Cardiac muscle cell (in vitro differentiated cells and primary cell): ENCODE measurements at places on chromosomes 2 and 18.

- DNase-seq: no peak
Observed at GRCh38 chr2:110860630-110861029, 128.3 kb downstream of the ACOXL start.

- DNase-seq: no peak
Observed at GRCh38 chr2:49982871-49983270, 828.6 kb upstream of the FSHR start.

DNA sequence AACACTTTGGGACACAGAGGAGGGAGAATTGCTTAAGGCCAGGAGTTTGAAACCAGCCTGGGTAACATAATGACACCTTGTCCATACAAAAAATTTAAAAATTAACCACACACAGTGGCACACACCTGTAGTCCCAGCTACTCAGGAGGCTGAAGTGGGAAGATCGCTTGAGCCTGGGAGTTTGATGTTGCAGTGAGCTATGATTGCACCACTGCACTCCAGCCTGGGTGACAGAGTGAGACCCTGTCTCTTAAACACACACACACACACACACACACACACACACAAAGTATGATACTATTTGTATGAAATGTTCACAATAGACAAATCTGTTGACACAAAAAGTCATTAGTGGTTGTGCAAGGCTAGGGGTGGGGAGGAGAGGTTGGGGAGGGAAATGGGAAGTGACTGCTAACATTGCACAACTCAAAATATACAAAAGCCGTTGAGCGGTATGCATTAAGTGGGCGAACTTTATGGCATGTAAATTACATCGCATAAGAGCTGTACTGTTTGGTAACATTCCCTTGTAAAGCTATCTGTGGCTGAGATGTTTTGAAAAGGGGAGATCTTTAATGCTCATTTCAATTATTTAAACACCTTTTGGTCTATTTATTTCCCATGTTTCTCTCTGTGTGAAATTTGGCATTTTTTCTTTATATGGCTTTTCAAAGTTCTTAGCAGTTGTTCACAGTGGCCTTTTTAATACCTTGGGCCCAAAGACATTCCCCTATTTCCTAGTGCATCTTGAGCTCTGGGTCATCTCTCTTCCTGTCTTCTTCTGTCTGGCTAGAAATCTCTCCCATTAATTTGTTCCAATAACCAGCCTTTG, 58.9 kb upstream of the ZNF516 start:
- DNase-seq: peak; percentile 71

DNA sequence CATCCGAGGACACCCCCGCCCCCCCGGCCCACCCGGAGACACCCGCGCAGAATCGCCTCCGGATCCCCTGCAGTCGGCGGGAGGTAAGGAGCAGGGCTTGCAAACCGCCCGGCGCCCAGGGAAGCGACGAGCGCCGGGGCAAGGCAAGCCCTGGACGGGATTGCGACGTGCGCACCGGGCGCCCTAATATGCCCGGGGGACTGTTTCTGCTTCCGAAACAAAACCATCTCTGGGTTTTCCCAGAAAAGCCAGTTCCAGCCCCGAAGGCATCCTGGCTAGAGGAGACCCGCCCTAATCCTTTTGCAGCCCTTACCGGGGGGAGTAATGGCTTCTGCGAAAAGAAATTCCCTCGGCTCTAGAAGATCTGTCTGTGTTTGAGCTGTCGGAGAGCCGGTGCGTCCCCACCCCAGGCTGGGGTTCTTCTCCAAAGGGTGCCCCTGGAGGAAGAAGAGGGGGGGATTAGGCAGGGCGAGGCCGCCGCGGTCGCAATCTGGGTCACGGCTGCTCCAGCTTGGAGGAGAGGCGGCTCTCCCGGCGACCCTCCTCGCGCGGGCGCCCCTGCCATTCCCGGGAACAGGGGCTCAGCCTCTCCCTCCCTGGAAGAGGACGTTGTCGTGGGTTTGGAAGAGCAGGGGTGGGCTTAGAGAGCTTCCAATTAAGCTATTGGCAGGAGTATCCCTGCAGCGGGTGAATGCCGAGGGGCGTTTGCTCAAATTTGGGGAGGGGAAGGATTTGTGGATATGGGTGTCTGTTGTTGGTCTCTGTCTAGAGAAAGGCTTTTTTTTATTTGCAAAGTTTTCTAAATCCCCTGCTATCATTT, 521 bp downstream of the MYCN start:
- DNase-seq: no peak

DNA sequence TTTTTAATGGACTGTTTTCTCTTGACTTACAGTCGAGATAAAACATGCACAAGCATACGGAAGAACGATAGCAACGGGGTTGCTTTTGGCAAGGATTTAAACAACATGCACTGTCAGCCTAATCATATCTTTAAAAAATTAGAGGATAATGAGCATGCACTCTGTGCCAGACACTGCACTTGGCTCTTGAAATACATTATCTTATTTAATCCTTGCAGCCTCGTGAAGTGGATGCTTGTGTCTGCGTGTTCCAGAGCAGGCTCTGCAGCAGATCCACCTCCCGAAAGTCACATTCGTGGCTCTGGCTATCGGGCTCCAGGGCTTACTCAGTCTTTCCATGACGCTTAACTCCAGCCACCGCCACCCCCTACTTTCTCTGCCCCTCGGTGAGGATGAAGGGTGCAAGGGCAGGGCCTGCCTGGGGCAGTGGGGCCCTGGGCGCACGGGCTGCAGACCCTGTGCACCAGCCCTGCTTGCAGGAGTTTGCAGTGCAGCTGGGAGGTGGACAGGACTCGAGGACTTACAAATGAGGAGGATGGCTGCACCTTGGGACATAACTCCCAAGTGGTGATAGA, 61.7 kb downstream of the ACKR3 start:
- DNase-seq: peak; percentile 52

DNA sequence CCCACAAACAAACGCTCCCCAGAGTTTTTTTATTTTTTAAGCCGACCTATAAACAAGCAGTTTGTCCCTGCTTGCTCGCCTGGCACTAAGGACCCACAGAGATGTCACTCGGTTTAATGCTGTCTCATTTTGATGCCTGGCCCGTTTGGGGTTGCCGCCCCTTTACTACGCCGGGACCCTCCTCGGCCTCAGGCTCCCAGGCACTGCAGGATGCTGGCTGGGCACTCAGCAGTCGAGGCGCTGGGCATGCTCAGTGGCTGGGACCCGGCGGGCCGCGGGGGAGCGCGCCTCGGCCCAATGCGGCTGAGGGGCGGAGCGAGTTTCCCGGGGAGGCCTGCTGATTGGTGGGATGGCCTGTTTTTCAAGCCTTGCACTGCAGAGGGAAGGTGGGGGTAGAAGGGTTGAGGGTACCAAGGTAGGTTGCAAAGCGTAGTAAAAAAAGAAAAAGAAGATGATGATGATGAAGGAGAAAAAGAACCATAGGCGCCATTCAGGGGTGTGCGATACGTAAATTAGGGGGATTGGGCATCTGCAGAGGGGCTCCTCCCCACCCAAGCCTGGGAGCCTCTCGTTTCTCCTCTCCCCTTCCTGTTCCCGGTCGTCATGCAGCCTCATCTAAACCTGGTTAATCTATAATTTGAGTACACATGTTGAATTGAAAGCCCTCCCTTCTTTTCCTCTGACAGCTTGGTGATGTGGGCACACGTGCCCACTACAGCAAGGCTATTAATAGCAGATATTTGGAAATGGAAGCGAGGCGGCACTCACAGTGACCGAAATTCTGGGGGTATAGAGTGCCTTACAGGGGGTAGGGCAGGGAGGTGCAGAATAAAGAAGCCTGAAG, 1.5 kb upstream of the IRS1 start:
- peak; percentile 94 for DNase-seq

DNA sequence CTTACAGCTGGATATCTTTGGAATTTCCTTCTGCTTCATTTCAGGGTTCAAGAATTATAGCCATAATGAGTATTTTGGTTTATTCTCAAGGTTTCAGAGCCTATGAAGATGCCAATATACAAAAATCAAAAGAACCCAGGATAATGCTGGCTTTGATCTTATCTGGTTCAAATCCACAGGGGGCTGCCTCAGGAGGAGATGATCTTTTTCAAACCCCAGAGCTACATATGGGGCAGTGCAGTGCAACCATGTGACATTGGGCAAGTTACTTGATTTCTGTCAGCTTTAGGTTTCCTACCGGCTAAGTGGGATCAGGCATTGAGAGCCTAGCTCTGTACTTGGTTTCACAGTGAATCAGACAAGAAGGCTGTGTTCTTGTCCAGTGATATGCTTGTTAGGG, 23.0 kb upstream of the LYPD6B start:
- no peak for DNase-seq

- DNase-seq: no peak
Observed at GRCh38 chr2:219727771-219728429, 100.5 kb downstream of the SLC4A3 start.

DNA sequence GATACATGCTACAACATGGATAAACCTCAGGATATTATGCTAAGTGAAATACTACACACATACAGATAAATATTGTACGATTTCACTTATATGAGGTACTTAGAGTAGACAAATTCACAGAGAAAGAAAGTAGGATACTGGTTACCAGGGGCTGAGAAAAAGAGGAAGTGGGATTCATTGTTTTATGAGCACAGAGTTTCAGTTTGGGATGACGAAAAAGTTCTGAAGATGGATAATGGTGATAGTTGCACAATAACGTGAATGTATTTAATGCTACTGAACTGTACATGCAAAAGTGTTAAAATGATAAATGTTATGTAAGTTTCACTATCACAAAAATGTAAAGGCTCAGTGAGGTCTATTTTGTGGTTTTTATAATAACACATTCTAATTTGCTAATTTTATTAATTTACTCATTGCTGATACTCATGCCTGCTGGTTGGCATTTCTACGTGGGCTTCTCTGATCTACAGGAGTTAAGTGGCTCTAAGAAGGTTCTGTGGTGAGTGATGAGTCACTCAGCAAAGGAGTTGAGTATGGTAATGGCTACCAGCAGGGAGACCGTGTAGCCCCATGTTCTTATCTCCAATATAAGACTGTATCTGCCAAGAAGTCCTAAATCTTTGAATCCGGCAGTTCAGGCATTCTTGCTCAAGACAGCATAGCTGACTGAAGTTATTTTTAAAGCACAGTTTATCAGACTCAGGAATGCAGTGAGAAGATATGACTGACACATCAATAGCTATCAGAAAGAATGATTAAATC, 41.1 kb downstream of the UPP2 start:
- DNase-seq: no peak

DNA sequence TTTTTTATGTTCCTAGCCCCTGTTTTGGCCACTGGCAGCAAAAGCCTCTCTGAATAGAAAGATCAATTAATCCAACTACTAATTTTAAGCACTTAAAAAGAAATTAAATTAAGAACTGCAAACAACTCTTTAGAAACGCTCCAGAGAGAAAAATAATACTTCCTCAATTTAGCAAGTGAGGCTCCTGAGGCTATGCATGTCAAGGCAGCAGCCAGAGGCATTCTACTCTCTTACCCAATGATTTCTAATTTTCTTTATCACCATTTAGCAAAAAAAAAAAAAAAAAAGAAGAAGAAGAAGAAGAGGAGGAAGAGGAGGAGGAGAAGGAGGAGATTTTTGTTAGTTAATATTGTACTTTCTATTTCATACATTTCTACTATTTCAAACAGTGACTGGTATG, 68.5 kb downstream of the TMEM237 start:
- DNase-seq: no peak

GRCh38 chr2:197889041-197889440, 84.6 kb downstream of the PLCL1 start:
- DNase-seq: no peak

DNA sequence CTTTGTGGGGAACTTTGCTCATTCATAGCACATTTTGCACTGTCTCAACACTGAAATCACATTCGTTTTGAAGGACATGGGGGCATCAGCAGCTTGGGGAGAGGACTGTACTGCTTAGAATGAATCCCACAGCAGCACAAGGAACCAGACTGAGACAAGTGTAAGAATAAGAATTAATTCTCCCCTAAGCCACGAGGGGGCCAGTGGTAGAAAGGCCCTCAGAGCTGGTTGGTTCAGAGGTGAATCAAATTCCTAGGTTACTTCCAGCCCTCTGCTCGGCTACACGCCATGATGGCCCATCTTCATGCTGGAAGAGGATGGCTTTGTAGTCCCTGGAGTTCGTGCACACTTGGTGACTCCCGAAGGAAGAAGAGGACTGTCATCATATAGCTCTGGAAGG, 12.0 kb upstream of the MC5R start:
- no peak for DNase-seq

- no peak for DNase-seq
Observed at GRCh38 chr2:70596293-70596692, 42.7 kb upstream of the TGFA start.

GRCh38 chr18:58005885-58006523, 38.0 kb upstream of the NEDD4L start:
- DNase-seq: no peak

- DNase-seq: no peak
Observed at GRCh38 chr2:172350839-172351479, 76.4 kb upstream of the ITGA6 start.

- peak; percentile 36 for DNase-seq
Observed at GRCh38 chr2:224938651-224939182, 103.6 kb downstream of the DOCK10 start.

DNA sequence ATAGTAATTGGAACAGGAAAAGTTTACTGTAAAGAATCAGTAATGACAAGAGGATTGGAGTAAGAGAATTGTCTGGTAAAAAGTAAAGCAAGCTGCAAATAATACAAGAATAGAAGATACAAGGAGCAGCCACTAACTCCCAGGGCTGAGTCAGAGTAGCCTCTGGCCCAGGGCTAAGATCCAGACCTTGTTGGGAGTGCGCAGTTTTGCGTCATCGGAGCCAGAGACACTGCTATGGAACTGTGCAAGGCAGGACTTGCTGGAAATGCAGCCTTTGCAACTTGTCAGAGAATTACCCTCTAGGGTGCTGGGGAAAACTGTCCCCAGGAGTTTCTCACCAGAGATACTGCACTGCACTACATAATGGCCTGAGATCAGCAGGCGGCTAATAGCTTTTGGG, 135.2 kb downstream of the NYAP2 start:
- no peak for DNase-seq

- no peak for DNase-seq
Observed at GRCh38 chr2:69577467-69578197, 65.9 kb downstream of the AAK1 start.

DNA sequence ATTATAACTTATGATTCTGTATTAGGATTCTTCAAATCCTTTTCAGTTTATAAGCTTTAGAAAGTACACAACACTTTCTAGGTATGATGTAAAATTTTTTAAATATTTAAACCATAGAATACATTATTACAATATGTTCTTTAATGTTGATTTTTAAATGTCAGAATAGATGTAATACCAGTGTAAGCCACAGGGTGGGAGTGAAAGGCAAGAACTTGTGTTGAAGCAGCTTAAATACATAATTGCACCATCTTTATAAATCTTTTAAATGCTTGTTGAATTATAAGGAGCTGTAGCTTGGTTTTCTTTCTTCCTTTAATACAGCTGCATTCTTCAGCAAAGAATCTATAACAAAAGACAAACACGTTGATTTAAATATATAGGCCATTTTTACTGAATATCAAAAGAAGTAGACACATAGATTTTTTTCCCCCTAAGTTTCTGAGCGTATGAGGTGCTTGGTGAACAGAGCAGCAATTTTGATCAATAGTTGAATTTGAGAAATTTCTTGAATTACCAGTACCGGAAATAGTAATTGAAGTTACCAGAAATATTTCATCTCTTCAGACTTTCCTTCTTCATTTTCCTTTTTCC, 63.0 kb downstream of the TANK start:
- peak; percentile 43 for DNase-seq
